ENCODE measurements at places on chromosomes 1 and 21. TPM values are rescaled to one million over a fixed set of nuclear protein-coding genes. Genes with fewer than 3 reads are reported as not detected.

Gene ADIPOR1
- total RNA-seq = 96.5 TPM

Gene SPRR5
- not detected for total RNA-seq

- H3K27ac ChIP-seq = no peak overlapping the region
- no peaks in the 10 kb centered on the region for H3K36me3 ChIP-seq
- DNase-seq = no peak
- H3K4me1 ChIP-seq = no peaks in the 10 kb centered on the region
Measured at GRCh38 chr1:244349581-244350001, 102.1 kb downstream of the ADSS2 start.

Gene HLX
- 36.7 TPM for total RNA-seq

All from lung (tissue), 17 donors.